ENCODE measurements at places on chromosomes 1 and 21.

GRCh38 chr1:37342736-37343135 lies 131.6 kb upstream of the ZC3H12A start:
- no peak for DNase-seq

DNA sequence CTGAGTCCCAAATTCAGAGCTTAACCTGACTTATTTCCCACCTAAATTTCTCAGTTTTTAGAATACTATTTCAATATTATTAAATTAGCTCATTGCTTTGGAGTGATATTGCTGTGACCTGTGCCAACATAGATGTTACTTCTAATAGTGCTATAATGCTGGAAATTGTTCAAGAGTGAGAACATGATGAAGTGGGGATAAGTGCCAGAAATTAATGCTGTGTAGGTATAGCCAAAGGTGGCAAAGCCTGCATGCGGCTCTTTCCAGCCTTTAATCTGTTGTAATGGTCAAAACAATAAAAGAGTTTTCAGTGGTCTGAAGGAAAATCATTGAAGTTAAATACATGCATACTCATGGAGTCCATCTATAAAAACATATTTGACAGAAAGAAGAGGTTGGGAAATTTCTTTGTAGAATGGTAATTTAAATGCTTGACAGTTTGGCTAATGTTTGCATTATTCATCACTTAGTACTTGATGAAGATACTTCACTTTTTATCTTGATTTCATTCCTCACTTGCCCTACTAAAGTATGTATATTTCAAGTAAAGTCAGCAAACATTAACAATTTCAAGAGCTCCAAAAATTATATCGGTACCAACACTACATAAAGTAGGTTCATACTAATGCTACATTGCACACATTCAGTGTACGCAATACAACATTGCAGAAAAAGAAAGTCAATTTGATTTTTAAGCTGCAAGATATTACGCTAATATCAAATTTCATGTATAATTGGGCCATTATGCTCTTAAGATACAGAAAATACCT lies 82.1 kb downstream of the OLFM3 start:
- DNase-seq: no peak

GRCh38 chr21:28480470-28480869 lies 512.2 kb downstream of the LTN1 start:
- no peak for DNase-seq

GRCh38 chr1:113857776-113858175 lies 13.7 kb downstream of the PTPN22 start:
- DNase-seq: no peak

GRCh38 chr1:180234369-180235076 lies 4.5 kb downstream of the LHX4 start:
- DNase-seq: peak; percentile 12

- DNase-seq: no peak
Measured at GRCh38 chr1:231927431-231927830, 300.8 kb downstream of the DISC1 start.

- no peak for DNase-seq
Measured at GRCh38 chr1:31570906-31571305, 5.4 kb upstream of the TINAGL1 start.

Measured in activated naive CD8-positive, alpha-beta T cell treated with anti-CD3 and anti-CD28 coated beads, Interleukin-2, amount 50 U/mL, for 24 hours (primary cell).